ENCODE measurements at places on chromosomes 4 and X.

- DNase-seq: no peak
Measured at GRCh38 chr4:73843369-73843768, 6.9 kb downstream of the CXCL6 start.

DNA sequence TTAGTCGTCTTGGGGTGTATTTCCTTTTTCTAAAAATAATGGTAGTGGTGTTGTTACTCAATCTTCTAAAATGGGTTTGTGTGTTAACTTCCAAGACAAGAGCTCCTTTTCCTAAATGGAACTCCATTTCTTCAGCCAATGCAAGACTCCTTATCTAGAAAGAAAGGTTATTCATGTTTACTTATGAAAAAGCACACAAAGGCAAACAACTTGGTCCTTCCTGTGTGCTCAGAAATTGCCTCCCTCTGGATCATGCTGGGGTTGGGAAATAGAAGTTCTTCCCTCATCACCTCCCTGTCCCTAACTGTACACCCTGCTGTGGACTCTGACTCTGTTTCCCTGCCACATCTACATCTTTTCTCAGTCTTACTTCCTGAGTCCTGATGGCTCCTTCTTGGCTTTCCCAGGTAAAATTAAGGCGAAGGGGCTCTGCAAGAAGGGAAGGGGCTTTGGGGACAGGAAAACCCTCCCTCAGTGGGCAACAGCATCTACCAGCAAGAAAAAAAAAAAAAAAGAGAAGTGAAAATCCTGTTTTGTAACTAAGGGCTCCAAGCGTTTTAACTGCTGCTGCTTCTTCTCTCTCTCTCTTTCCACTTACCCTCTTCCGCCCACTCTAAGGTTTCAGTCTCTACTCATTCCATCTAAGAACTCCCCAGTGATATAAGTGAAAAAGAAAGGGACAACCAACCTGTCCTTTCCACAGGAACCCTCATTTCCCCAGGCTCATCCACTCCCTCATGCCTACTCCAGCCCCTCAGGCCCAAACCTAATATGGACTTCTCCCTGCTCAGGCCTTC, 19.8 kb upstream of the TASL start:
- DNase-seq: no peak

GRCh38 chr4:140372751-140373327, 607 bp upstream of the SCOC start:
- DNase-seq: peak; percentile 37

DNA sequence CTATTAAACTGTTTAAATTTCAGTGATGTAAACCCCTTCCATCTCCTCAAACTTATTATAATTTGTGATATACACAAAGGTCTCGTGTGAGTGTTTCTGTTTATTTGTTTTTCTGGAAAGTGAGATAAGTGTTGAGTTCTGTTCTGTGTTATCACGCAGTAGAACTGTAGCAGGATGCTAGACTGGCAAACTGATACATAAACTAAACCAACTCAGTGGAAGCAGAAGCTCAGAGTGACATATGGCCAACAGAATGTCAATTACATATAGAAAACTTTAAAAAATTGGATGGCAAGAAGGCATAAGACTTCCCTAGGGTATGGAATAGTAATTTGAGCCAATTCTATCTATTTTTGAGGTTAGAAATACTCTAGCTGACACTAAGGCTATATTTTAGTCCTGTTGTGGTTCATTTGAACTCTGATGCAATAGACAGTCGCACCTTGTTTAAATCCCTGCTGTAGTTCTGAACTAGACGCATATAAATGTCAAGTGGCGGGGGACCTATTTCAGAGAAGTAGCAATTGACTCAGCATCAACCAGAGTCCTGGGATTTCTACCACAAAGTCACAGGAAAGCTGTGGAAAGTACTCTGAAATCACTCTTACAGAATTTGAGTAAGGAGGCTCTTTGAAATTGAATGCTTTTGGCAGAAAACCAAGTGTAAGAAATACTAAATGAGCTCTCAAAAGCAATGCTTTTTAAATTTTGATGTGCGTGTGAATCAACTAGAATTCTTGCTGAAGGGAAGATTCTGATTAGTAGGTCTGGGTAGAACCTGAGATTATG, 294.4 kb downstream of the INPP4B start:
- DNase-seq: no peak
